ENCODE measurements at places on chromosomes 16 and 17.

DNA sequence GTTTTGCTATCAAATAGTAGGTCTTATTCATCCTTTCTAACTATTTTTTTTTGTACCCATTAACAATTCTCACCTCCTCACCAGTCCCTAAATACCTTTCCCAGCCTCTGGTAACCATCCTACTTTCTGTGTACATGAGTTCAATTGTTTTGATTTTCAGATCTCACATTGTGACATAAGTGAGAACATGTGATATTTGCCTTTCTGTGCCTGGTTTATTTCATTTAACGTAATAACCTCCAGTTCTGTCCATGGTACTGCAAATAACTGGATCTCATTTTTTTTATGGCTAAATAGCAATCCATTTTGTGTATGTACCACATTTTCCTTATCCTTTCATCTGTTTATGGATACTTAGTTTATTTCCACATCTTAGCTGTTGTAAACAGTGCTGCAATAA lies 181.9 kb upstream of the KIF2B start:
- no peak for DNase-seq

DNA sequence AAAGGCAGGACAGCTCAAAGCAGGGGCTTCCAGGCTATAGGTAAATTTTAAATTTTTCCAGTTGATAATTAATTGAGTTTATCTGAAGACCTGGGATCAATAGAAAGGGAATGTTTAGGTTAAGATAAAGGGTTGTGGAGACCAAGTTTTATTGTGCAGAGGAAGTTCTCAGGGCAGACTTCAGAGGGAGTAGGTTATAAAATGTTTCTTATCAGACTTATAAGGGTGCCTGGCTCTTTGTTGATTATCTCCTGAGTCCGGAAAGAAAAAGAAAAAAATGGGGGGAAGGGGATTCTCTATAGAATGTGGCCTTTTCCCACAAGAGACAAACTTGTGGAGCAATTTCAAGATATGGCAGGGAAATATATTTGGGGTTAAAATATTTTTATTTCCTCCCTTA lies 15.9 kb downstream of the SLC46A1 start:
- DNase-seq = no peak

GRCh38 chr17:81057079-81057730 lies 22.3 kb downstream of the BAIAP2 start:
- no peak for DNase-seq

DNA sequence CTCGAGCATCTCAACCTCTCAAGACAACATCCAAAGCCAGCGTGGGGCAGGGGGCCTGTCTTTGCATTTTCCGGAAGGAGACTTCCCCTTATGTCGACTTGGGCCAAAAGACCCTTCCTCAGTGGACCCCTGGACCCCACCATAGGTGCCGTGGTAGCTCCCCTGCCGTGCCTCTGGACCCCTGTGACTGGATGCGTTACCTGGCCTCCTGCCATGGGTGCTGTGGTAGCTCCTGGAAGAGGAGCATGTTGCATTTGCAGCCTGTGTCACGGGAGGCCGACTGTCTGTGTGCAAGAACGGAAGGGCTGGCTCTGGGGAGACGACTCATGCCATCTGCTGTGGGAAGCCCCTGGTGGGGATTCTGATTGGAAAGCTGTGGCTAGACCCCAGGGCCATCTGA lies 130.1 kb downstream of the FOXL1 start:
- DNase-seq = no peak

GRCh38 chr17:77569846-77570564 lies 388.5 kb upstream of the TNRC6C start:
- no peak for DNase-seq

DNA sequence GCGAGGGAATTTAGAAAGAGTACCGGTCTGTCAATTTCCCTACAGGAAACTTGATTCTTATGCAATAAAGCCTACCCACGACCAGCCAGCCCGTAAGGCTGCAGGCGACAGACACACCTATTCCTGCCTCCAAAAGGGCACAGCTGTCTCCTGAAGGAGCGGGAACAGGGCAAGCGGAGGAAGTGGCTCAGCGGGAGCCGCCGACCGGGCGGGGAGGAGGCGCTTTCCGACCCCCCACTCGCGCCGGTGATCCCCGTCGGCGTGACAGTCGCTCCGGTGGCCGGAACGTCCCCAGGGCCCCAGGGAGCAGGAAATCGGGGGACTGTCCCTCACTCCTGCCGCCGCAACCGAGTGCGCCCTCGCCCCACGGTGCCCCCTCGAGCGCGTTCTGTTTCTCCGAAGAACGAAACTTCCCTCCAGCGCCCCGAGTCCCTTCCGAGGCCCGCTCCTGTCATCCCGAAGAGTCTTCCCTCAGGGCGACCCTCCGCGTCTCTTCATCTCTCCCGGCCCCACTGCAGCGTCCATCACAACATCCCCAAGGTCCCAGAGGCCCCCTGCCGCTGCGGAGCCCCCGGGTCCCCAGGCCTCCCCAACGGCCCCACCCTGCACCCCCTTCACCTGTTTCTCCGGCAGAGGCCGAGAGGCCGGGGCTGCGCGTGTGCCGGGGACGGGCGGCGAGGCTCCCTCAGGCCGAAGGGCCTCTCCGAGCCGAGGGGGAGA lies 421 bp downstream of the STAT3 start:
- DNase-seq = no peak

DNA sequence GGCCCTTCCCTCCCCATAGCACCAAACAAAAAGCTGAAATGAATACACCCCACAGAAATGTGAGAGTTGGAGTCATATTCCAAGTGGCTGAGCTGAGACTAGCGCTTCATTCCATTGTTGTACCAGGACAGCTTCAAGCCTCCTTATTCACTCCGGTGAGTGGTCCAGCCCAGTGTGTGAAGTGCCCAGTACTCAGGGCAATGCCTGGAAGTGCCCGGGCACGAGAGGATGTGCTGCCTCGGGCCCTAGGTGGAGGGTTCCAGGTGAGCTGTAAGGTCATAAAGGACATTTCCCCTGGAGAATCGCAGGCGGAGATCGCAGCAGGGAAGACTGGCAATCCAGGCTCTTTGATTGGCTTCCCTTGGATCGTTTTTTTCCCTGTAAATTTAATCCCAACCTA lies 5.4 kb upstream of the CYLD start:
- no peak for DNase-seq

DNA sequence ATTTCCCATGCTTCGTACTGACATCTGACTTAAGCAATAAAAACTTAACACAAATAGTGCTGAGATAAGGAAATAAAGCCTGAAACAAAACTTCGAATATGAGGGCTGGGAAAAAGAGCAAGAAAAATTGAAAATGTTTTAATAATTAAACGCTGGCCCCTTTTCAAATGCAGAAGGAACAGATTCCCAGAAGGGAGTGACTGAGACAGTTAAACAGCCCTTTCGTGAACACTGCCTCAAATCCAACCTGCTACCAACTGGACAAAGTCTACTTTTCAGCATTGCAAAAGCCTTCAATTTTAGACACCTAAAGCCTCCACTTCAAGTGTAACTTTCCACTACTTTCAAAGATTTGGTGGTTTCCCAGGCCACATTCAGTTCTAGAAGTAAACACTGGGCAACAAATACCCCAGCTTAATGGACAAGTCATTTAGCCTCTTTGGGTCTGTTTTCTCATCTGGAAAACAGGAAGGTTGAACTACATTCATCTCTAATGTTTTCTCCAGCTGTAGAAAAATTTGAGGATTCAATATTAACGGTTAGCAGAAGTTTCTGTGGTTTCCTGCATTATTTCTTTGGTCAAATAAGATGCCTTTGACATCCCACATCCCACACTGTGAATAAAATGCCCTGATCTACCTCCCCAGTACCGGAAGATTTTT lies 11.8 kb downstream of the RFFL start:
- no peak for DNase-seq

DNA sequence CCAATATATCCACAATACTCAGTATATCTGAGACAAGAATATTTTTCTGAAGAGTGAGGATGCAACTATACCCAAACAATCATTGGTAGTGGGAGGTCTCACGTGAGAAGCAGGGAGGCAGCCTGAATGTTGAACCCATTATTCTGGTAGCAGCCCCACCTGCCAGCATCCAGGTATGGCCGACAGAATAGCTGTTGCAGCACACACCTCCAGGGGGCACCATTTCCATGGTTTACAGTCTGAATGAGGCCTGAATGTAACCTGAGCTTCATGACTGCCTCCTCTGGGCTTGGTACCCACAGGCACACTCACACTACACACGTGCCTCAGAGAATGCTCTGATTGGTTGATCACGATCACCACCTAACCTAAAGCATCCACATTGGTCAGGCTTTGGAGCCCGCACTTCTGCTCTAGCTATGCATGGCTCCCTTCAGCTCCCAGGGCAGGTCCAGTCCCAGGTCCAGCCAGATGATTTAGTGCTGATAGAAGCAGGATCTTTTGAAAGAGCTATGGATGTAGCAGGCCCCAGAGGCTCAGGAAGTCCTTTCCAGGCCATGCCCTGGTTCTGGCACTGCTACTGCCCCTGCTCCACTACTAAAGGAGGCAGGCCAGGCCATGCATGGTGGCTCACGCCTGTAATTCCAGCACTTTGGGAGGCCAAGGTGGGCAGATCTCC lies 11.0 kb upstream of the CBFB start:
- peak; percentile 67 for DNase-seq

GRCh38 chr16:23174622-23175021 lies 7.9 kb upstream of the SCNN1G start:
- no peak for DNase-seq

GRCh38 chr16:35193956-35194355 lies 1734.5 kb downstream of the TP53TG3F start:
- DNase-seq = no peak

DNA sequence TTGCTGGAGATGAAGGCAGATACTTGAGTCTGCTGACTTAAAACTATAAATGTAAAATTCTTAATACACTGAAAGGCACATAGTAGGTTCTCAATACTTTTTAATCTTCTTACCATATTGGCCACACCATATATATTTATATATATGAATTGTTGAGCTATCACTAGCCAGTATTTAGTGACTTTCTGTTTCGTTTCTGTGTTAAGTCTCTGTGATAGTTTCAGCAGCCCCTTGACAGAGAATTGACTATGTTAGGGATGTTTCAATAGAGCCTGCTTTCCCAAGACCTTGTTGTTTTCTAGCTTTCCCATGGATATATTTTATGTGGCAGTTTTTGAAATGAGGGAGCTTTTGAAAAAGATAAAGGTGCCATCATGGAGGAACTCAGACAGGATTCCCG lies 206.5 kb upstream of the GOT2 start:
- no peak for DNase-seq

DNA sequence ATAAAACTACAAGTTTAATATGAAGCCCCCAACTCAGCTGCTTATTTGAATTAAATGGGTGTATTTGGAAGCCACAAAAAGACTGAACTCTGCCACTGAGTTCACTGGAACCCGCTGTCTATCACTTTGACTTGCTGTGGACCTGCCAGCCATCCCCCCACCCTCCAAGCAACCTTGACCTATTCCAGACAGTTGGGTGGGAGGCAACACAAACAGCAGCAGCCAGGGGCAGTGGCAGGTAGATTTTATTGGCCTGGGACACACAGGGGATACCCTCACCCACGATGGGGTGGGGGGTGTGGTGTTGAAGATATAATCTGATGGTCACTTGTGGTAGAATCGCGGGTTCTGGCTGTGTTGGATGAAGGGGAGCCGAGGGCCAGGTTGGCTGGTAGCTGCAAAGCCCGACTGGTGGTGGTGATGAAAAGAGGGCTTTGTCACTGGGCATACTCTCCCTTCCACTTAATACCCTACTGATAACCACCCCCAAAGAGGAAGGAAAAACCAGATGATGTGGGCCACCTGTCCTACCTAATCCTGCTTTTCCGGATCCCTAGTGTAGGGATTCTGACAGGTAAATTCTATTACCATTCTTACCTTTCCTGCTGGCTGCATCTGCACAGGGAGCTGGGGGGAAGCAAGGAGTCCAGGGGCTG lies 2.6 kb downstream of the GPS2 start:
- DNase-seq = no peak

GRCh38 chr16:12655537-12655936 lies 148.2 kb downstream of the CPPED1 start:
- no peak for DNase-seq

GRCh38 chr17:62064791-62065563 lies at the start of gene MED13:
Gene MED13 (minus strand): TSS chr17:62065278. CDS start chr17:62065205, 73 bp downstream.
- DNase-seq = peak; percentile 5

GRCh38 chr16:66026211-66026610 lies 340.3 kb upstream of the CDH5 start:
- DNase-seq = no peak

GRCh38 chr17:75371981-75372380 lies 33.5 kb downstream of the GRB2 start:
- DNase-seq = no peak

DNA sequence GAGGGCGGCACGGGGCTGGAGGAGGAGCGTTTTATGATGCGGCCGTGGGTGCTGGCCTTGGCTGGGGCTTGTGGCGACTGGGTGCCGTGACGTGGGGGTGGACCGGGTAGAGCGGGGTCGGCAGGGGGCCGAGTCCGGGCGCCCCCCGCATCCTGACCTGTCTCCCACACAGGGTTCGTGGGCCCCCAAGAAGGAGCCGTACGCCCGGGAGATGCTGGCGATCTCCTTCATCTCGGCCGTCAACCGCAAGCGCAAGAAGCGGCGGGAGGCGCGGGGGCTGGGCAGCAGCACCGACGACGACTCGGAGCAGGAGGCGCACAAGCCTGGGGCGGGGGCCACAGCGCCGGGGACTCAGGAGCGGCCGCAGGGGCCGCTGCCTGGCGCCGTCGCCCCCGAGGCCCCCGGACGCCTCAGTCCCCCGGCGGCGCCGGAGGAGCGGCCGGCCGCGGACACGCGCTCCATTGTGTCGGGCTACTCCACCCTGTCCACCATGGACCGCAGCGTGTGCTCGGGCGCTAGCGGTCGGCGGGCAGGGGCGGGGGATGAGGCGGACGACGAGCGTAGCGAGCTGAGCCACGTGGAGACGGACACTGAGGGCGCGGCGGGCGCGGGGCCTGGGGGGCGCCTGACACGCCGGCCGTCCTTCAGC lies 81.6 kb downstream of the ARHGAP23 start:
- no peak for DNase-seq

GRCh38 chr17:78677303-78678221 lies 100.4 kb upstream of the DNAH17 start:
- DNase-seq = no peak

DNA sequence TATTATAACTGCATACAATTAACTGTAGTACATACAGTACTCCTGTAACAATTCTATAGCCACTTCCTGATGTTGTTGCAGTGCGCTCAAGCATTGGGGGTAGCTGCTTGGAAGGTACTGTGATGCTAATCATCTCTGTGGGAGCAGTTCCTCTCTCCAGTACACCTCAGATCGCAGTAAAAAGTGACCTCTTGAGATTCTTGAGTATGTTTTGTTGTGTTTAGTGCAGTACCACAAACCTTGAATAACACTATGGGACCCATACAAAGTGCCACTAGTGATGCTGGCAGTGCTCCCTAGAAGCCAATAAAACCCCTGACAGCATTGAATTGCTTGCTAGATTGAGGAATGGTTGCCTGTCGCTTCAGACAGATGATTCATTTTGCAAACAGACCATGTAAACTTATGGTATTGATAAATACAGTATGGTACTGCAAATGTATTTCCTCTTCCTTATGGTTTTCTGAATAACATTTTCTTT lies 193.0 kb downstream of the SPECC1 start:
- no peak for DNase-seq

GRCh38 chr17:27631411-27631760 lies 398 bp downstream of the LGALS9 start:
- peak; percentile 32 for DNase-seq

GRCh38 chr16:89194340-89195311 lies 5.7 kb downstream of the SLC22A31 start:
- no peak for DNase-seq
